NCI-H187 (cell line): ENCODE measurements at places on chromosomes 11 and 22.

- DNase-seq, result no peak
Observed at GRCh38 chr11:17163736-17164135, 44.0 kb downstream of the PIK3C2A start.

DNA sequence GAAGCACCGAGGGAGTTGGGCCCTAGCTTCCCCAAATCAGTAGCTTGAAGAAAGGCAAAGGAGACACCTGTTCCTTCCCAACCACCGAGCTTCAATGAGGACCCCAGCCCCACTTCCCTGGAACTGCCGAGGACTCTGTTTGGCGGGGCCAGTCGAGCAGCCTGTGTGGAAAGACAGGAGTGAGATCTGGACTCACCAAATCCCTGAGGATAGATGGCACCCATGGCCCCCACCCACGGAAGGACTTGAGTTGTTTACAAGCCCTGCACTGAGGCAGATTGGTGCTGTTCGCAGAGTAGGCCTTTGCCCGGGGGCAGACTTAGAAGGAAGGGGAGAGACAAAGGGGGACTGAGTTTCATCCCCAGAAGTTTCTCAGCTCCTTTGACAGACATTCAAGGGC, 64.6 kb downstream of the FEZ1 start:
- no peak for DNase-seq

GRCh38 chr11:19978668-19979518, 181.4 kb downstream of the DBX1 start:
- no peak for DNase-seq

DNA sequence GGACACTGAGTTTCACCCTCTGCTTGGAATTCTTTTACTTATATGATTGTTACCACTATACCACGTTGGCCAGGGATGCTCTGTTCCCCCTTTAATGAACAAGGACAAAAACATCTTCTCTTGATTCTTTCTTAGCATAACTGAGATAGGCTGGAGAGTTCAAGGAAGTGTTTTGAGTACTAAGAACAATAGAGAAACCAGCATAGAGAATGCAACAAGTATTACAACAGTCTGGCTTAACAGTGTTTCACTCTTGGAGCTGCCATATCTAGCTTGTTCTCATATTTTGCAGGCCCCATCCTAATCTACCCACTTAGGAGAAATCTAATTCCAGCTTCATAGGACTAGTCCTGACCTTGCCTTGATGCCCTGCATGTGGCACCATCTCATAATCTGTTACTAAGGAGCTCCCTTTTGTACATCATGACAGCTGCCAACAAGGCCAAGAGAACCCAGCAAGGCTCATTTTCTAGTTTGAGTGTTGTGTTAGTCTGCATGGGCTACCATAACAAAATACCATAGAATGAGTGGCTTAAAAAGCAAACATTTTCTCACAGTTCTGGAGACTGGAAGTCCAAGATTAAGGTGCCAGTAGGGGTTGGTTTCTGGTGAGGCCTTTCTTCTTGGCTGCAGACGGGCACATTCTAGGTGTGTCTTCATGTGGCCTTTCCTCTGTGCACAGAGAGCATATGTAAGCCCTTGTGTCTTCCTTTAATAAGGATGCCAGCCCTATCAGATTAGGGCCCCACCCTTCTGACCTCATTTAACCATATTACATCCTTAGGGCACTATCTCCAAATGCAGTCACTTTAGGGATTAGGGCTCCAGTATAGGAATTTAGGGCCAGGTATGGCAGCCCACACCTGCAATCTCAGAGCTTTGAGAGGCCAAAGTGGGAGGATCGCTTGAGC, 37.8 kb downstream of the PACS1 start:
- no peak for DNase-seq

DNA sequence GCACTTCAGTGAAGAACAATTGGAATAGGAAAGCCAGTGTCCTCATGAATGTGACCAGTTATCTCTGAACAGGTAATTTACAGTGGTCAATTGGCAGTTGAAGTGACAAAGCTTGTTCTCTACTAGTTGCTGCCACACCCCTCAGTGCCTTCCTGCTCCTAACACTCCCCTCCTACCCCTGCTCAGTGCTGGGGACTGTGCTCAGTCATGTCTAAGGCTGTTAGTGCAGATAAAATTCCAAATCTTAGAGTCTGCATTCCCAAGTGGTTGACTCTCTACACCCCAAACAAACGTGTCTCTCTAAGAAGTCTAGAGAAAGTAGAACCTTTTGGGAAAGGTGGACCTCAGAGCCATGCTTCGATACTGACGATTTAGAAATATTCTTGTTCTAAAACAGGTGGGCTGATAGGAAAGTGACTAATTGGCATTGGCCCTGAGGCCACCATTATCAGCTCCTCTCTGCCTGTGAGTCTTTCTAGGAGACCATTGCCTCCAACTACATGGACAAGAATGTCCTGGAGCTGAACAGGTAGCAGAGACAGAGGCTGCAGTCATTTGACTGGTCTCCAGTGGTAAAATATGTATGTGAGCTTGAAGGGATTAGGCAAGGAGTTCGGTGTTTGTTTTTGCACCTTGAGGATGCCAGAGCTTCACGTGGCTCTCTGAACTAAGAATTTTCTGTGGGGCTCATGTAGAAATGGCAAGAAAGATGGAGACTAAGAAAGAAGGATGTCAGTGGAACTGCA, 22.1 kb upstream of the NNMT start:
- no peak for DNase-seq

DNA sequence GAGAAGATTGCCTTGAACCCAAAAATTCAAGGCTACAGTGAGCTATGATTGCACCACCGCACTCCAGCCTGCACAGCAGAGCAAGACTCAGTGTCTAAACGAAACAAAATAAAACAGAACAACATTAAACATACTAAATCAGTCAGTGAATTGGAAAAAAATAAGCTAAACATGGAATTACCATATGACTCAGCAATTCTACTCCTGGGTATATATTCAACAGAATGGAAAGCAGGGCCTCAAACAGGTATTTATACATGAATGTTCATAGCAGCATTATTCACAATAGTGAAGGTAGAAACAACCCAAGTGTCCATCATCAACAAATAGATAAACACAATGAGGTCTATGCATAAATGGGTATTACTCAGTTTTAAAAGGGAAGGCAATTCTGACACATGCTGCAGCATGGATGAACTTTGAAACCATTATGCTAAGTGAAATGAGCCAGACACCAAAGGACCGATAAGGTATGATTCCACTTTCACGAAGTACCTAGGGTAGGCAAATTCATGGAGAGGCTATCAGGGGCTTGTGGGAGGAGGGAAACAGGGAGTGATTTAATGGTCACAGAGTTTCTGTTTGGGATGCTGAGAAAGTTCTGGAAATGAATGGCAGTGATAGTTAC, 15.5 kb downstream of the NTM start:
- no peak for DNase-seq

DNA sequence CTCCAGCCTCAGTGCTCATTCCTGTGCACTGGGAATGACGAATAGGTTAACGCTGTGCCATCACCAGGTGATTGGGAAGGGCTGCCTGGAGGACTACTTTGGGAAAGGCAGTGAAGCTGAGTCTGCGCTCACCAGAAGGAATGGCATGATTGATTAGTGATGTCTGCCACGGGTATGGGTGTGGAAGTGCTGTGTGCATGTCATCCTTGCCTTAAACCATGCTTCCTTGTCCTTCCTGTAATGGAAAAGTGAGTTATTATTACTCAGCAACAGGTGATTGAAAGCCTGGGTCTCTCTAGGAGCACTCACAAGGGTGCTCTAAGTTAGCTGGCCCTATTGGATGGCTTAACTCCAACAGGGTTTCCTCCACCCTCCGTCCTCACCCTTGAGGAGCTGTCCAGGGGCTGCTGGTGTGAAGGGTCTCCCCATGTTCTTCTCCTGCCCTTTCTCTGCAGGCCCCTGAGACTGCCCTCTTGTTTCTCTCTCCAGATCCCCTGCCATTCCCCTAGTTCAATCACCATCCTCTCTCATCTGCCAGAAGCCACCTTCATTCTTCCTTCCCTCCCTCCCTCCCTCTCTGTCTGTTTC, 121.9 kb upstream of the NECTIN1 start:
- DNase-seq, result no peak

DNA sequence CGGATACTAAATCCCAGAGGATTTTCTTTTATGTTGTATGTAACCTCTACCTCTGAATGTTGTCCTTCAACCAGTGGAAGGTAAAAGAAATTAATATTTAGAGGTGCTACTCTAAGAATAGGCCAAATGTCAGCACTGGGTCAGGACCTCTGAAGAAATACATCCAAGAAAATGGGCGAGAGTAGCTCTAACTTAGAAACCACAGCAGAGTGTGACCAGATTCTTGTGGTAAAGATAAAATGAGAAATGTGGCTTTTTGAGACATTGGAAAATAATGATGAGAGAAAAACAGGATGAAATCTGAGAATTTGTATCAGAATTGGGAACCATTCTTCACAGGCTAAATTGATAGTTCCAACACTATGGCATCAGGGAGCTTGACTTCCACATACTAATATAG, 63.5 kb downstream of the CSTPP1 start:
- DNase-seq, result no peak

DNA sequence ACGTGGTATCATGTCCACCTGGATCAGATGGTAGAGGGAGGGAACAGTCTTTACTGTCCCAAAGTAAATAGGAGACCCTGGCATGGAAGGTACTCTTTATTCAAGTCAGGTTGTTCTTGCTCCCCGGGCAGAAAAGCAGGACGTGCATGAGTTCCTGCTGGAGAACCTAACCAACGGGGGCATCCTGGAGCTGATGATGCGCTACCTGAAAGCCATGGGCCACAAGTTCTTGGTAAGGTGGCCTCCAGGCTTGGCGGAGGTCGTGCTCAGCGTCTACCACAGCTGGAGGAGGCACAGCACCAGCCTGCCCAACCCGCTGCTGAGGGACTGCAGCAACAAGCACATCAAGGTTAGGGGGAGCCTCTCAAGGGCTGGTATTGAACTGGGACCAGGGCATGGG, 48.7 kb downstream of the CABIN1 start:
- no peak for DNase-seq

- no peak for DNase-seq
Observed at GRCh38 chr11:17651061-17651460, 68.3 kb upstream of the MYOD1 start.

DNA sequence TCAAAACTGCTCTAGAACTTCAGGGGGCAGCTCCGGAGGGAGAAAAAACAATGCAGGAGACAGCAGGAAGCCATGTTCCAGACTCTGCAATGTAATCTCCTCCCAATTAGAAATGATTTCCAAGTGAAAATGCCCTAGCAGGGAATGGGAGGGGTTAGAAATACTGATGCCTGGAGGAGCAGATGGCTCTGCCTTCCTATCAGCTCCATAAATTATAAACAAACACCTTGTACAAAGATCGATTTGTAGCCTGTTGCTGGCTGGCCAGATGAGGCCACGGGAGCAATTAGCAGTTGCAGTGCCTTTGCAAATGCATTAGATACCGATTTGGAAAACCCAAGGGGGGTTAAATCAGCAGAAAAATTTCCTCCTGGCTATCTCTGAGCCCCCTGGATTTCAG, 46.6 kb upstream of the CHRM4 start:
- no peak for DNase-seq

DNA sequence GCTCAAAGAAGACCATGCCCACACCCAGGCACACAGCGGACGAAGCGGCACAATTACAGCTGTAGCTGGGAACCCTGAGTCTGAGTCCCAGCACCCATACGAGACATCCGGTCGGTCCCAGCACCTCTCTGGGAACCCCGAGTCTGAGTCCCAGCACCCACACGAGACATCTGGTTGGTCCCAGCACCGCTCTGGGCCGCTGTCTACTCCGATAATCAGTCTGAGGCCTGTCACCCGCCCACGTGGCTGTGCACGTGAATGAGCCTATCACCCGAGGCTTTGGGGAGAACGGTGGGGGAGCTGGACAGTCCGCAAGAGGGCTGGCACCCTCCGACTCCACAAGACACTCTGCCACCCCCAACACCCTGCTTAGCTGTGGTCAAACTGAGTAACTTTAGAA, 6.2 kb downstream of the TTLL8 start:
- no peak for DNase-seq

DNA sequence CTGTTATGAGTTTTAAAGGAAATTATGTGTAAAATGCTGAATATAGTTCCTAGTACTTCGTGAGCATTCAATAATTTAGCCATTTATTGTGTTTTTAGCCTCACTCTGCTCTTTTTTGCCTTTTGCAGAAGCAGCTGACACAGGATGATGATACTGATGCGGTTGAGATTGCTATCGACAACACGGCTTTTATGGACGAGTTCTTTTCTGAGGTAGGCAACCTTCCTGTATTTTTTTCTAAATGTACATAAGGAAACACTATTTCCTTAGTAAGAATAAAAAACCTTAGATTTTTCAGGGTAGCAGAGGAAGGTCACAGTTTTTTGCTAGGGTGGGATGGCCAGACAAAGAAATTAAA, 17.9 kb downstream of the STX3 start:
- no peak for DNase-seq

DNA sequence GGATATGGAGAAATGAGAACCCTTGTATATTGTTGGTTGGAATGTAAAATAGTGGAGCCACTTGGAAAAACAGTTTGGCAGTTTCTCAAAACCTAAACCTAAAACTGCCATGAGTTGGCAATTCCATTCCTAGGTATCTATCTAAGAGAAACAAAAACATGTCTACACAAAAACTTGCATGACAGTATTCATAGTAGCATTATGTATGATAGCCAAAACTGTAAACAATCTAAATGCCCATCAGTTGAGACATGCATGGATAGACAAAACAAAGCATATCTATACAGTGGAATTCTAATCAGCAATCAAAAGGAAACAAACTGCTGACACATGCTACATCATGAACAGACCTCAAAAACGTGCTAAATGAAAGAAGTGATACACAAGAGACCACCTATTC, 34.9 kb downstream of the TRAF6 start:
- no peak for DNase-seq

DNA sequence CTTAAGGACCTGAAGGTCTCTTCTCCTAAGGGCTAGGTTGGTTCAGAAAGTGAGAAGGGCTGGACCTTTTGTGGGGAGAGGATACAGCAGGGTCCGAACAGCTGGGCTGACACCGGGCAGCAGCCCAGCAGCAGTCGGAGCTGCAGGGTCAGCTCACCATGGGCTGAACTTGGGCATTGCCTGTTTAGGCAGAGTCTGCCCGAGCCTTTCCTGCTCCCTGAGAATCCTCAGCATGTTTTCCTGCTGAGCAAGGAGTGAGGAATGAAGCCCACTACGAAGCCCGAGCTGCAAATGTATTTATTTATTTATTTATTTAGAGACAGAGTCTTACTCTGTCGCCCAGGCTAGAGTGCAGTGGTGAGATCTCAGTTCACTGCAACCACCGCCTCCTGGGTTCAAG, 83.9 kb downstream of the PTPRJ start:
- DNase-seq, result no peak
